Fibroblast of skin of right quadriceps (primary cell): ENCODE measurements at places on chromosomes 7 and 10.
A peak's percentile ranks its signal among the peaks of the same experiment; 100 is the strongest.

- no peak for DNase-seq
These were observed 182.2 kb upstream of the SVIL start for GRCh38 chr10:29816801-29817558.

- no peak for DNase-seq
These were observed 61.8 kb upstream of the DKK1 start for GRCh38 chr10:52252307-52252706.

GRCh38 chr10:91551856-91552255 is 81.0 kb downstream of the PPP1R3C start:
- DNase-seq = peak; percentile 72

GRCh38 chr7:79452495-79453265 is 787 bp downstream of the MAGI2 start:
- no peak for DNase-seq

GRCh38 chr7:121334875-121335648 is 6.3 kb downstream of the WNT16 start:
- DNase-seq = peak; percentile 82

GRCh38 chr7:22781230-22781711 is 41.4 kb downstream of the TOMM7 start:
- peak; percentile 81 for DNase-seq

DNA sequence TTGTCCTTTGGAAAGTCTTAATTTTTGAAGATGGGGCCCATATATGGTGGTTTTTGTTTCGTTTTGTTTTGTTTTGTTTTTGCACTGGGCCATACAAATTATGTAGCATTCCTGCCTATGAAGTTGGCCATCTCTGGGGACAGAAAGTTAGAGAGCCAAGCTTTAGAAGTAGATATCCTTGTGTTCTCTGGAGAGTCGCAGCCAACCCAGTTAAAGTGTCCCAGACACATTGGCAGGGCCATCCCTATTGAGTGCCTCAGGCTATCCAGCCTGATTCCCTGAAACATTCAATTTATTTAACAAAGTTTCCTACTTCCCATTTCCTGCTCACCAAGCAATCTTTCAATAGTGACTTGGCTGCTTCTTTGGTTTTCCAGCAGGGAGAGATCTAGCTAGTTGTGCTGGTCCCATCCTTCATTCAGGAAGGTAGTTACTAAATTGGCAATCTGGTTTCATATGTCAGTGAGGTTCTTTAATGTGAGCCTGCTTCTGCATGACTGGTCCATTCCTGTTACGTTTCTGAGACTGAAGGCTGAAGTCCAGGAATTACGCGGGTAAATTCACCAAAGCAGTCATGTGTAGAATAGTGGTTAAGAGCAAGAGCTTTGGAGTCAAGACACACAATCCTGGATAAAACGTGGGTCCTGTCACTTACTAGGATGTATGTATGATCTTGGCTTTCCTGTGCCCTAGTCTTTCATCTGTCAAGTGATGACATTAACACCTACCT is 49.3 kb upstream of the HBP1 start:
- DNase-seq = no peak

DNA sequence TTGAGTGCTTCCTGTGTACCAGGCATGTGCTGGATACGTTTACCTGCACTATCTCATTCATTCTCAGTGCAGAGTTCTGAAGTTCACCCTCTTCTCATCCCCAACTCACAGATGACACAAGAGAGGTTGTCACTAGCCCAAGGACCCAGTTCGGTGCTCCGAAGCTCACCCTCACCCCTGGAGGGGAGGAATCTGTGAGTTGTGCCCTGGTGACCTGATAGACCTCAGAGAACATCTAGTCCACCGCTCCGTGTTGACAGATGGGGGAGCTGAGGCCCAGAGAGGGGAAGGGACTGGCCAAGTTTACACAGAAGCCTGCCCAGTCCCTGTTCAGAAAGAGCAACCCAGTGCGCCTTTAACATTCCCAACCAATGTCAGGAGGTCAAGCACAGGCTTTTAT is 44.8 kb upstream of the EMX2 start:
- no peak for DNase-seq

DNA sequence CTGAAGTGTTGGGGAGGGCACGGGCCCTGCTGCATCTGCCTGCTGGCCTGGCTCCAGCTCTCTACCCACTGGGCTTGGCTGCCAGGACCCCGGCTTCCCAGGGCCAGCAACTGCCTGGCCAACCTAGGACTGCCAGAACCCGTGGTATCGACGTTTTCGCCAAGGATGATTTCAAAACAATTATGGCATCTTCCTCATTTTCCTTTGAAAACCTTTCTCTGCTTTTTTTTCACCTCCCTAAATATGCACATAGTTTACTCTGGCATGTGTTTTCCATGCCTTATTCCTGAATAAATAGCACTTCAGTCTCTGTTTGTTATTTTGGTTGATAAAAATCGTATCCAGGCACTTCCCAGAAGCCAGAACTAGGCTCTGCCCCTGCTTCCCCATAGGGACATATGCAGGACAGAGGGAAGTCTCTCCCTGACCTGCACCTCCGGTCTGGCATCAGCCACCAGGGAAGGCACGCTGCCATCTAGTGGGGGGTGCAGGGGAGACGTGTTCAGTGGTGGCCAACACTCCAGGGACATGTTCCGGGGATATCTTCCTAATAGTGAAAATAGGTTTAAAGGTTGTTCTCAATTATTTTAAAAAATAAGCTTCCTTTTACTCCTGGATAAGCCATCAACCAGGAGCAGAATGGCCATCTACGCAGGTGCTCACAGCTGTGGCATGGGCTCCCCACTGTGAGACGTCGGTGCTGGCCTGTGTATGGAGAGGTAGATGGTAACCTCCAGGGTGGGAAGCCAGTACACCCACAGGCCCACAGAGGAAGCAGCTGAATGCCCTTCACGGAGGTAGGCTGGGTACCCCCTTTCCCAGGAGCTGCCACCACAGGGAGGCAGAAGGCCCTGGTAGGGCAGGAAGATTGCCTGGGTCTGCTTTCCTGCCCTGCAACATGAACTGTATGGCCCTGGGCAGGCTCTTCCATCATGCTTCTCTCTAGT is 30.7 kb upstream of the ANTXRL start:
- peak; percentile 14 for DNase-seq

DNA sequence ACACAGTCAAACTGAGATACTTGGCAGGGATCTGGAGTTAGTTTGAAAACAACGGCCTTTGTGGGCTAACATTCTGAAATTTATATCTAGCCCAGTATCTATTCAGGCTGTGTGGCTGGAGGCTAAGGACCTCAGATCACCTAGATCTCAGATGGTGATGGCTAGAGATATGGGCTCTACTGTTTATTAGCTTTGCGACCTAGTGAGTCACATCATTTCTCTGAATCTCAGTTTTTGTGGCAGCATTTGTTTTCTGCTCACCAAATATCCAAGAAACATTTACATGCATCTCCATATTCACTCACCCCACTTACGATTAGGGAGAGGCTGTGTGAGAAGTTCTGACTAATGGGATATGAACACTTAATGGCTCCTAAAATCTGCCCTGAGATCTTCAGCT is 503.9 kb downstream of the KIF20B start:
- DNase-seq = no peak

GRCh38 chr7:156673454-156673853 is 32.9 kb downstream of the RNF32 start:
- no peak for DNase-seq

DNA sequence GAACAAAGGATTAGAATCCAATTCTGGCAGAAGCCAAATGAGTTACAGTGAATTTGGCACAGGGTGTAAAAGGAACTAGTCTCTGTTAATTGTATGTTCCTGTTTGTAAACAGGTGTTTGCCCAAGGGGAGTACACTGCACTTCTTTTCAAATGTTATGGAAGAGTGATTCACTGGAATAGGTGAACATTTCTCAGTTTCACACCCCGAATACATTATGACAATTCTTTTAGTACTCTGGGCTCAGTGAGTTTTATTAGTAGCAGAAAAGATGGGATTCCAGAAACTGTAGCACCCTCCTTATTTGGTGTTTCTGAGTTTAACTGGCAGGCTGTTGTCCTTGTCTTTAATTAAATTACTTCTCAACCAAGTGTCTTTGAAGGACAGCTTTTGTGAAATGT is 329.2 kb downstream of the BBS9 start:
- no peak for DNase-seq

DNA sequence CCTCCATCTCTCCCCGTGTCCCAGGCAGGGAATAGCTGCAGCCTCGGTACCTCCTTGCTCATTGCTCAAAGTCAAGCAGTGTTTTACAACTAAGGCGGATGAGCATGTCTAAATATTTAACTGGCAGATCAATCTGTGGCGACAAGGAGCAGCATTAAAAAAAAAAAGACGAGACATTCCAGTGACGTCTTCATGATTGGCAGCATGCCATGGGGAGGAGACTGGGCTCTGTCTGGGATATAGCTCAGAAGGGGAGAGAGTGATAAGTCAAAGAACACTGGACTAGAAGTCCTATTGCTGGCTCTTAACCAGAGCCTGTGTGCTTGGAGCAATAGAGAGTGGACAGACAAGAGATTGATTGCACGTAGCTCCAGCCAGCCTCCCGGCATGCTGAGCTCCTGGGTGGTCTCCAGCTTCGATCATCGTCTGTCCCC is 287.5 kb upstream of the PODXL start:
- DNase-seq = peak; percentile 66

GRCh38 chr7:92888-93672 is 99.3 kb upstream of the FAM20C start:
- no peak for DNase-seq

DNA sequence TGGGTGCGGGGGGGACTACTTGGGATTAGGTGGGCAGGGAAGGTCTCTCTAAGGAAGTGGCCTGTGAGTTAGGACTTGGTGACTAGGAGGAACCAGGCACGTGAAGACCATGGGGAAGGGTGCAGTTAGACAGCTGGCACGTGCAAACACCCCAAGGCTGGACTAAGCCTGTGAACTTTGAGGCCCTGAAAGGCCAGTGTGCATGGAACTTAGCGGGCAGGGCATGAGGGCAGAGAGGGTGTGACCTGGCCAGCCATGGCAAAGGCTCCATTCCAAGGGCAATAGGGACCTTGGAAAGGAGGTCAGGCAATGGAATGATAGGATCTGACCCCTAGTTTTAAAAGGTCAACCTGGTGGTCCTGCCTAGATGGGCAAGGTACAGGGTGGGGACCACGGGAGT is 158.4 kb upstream of the PCBD1 start:
- no peak for DNase-seq

- peak; percentile 97 for DNase-seq
These were observed at the start of gene TASOR2 for GRCh38 chr10:5684318-5684970. Gene TASOR2, plus strand, starts transcription at chr10:5684838. Its CDS starts 35,805 bp downstream, at chr10:5720643.

GRCh38 chr7:112996331-112996871 is 90.2 kb downstream of the GPR85 start:
- DNase-seq = no peak

DNA sequence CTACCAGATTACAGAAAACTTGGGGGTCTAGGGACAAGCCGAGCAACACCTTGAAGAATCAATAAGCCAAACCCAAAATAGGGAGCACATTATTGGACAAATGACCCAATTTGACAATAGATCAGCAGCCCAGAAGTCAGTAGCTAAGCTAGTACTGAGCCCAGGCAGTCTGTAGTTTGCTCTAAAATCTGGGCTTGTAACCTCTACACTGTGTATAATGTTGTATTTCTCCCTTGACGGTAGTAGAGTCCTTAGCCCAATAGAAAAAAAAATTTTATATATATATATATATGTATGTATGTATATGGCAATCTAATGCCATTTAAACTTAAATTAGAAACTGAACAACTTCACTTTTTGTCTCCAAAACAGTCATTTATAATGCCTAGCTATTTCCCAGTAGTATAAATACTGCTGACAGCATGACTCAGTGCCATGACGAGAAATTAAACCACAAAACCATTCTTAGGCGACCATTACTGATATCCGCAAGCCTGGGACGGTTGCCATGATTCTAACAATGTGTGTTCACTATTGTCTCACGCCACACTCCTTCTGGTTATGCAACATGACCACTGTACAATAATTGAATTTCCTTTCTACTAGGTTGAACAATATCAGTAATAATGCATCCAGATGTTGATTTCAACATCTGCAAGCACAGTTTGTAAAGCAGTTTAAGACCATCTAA is 110.5 kb downstream of the IPMK start:
- DNase-seq = peak; percentile 99

- peak; percentile 57 for DNase-seq
These were observed 97.6 kb upstream of the GSDME start for GRCh38 chr7:24854866-24855265.

GRCh38 chr10:33241351-33241750 is 93.1 kb downstream of the NRP1 start:
- peak; percentile 58 for DNase-seq
